ENCODE measurements at places on chromosomes 7 and 10.

DNA sequence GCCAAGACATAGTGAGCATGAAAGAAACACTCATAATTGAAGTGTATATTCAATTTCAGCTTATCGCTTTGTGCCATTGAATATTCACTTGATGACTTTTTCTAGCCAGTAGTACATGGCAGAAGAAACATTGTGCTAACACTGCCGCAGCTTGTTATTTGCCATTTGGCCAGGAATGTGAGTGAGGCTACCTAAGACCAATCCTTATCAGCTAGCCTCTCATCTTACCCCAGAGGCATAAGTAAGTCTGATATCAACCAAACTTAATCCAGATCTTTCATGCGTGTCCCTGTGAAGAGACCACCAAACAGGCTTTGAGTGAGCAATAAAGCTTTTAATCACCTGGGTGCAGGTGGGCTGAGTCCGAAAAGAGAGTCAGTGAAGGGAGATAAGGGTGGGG lies 586.0 kb upstream of the MBL2 start:
- DNase-seq: no peak

GRCh38 chr7:4814433-4814832 lies 39.0 kb downstream of the AP5Z1 start:
- DNase-seq: no peak

GRCh38 chr7:128115821-128116723 lies 84.8 kb upstream of the LRRC4 start:
- DNase-seq: no peak

GRCh38 chr7:135441791-135442190 lies 68.1 kb downstream of the CNOT4 start:
- peak; percentile 10 for DNase-seq

- DNase-seq: no peak
These were observed 29.6 kb upstream of the SOSTDC1 start for GRCh38 chr7:16494955-16495719.

DNA sequence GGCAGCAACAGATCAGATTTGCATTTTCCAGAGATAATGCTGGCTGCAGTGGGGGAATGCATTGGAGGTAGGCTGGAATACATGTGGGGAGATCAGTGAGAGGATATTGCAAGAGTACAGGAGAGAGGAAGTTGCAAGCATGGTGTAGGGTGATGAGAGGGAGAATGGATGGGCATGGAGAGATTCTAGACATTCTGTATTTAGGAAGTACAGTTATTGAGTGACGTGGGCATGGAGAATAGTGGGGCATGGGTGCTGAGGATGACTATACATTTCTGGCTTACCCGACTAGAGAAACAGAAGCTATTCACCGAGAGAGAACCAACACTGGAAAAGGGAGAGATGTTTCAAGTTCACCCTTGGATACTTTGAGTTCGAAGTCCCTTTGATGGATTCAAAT lies 116.9 kb upstream of the SVIL start:
- no peak for DNase-seq

DNA sequence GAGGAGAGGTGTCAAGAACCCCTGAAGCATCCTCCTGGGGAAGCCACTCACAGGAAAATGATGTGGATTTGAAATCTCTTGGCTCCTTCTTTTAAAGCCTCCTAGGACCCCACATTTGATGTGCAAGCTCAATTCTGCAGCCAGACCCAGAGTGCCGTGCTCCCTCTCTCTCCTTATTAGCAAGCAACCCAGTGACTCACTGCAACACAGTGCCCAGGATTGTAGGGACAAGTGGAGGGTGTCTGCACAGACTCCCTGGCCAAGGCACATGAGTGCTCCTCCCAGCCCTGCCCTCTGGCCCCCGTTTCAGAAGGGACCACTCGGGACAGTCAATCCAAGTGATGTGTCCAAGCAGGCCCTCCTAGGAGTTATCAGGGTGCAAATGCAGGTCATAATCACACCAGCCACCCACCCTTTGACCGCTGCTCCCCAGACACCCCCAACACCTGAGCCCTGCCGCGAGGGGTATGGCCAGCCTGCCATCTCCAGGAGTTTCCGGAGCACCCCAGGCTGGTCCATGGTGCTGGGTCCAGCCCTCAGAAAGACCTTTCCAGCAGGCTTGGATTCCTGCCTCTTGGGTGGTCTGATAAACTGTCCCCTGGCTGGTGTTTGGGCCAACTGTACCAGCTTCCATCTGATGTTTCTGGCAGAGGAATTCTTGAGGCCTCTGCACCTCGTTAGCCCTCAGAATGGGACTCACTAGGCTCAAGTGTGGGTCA lies 54.5 kb upstream of the CXCL12 start:
- DNase-seq: no peak

DNA sequence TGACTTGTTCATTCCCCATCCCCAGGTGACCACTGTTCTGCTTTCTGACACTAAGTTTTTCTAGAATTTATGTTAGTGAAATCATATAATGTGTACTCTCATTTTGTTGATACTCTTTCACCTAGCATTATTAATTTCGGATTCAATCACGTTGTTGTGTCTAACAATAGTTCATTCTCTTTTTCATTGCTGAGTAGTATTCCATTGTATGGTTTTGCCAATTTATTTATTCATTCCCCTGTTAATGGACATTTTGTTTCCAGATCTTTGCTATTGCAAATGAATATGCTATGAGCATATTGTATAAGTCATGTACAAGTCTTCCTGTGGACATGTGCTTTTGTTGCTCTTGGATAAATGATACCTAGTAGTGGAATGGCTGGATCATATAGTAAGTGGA lies 146.4 kb downstream of the FAM204A start:
- no peak for DNase-seq

GRCh38 chr10:79192677-79193003 lies 123.9 kb downstream of the ZMIZ1 start:
- no peak for DNase-seq

DNA sequence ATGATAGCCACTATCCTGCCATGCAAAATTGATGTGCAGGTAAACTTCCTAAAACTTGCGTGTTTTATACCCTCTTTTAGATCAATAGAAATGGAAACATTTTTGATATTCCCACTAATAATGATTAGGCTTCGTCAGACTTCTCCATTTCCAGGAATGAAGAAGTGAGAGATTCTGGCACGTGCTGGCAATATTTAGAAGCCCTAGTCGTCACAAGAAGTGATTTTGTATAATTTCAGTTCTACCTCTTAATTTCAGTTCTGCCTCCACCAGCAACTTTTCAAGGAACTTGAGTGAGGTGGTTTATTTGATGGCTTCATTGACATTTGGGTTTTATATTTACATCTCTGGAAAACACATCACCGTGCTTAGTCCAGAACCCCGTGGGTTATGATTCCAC lies 61.9 kb downstream of the MRC1 start:
- DNase-seq: no peak

GRCh38 chr10:26909753-26910152 lies 49.0 kb upstream of the ABI1 start:
- DNase-seq: no peak

DNA sequence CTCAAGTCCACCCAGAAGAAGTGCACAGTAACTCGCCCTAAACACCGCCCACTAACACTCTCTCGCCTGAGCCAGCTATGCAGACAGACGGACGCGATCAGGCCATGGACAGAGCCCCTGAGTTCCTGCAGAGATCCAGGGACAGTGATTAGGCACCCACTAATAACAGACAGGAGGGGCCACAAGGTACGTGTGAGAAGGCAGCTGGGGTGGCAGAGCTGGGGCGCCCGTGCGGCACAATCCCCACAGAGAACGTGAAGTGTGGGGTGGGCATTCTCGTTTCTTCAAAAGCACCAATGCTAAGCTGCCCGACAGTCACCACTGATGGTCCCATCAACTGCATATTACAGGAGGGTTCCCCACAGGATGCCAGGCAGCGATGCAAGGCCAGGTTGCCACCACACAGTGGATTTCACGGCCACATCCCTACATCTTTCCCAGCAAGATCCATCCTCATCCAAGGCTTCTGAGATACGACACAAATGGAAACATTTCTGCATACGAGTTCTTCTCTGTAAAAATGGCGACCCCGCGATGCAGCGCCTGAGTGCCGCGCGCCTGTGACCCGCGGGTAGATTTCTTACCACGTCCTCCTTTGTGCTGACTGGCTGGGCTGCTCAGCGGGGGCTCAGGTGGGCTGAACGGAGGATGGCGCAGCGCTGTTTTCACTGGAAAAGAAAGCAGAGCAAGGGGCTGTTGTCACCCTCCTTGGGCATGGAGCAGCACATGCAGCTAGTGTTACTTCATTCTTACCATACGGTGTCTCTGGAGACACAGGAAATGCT lies 237.5 kb downstream of the TNS3 start:
- DNase-seq: no peak

DNA sequence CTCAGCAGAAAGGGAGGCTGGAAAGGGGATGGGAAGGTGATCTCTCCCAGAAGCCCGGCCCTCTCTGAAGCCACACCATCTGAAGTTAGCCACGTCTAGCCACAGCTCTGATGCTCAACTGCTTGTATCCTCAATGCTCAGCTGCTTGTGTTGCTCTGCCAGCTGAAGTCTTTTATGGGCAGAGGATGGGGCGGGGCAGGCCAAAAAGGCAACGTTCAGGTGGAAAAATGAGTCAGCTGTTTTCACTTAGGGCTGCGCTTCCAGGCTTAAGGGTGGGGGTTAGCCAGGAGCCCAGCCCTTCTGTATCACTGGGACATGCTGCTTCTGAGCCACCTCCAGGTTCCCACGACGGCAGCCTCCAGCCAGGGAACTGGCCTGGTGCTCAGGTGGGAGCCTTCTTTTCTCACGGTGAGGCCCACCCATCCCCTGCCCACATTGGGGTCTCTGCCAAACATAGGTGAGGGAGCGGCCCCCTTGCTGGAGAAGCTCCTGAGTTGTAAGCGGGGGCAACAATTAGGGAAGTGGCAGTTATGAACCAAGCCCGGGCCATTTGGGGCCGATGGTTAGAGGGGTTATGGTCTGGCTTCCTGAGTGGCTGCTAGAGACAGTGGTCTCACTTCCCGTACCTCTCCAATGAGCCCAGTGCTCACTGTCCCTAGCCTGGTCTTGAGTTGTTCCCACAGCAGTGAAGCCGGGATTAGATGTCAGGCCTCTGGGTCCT lies 44.9 kb upstream of the CNPY1 start:
- no peak for DNase-seq

- DNase-seq: no peak
These were observed 9.7 kb downstream of the RTKN2 start for GRCh38 chr10:62258926-62259325.

- DNase-seq: no peak
These were observed 4.1 kb upstream of the GTPBP4 start for GRCh38 chr10:983971-984655.

- DNase-seq: no peak
These were observed 7.1 kb upstream of the SEMA3E start for GRCh38 chr7:83655951-83656556.

- DNase-seq: peak; percentile 96
These were observed 380.3 kb upstream of the SEMA3C start for GRCh38 chr7:81298951-81299666.

- DNase-seq: no peak
These were observed 131.9 kb upstream of the PRR15 start for GRCh38 chr7:29431686-29432085.

GRCh38 chr10:60082744-60083344 lies 176.5 kb upstream of the CCDC6 start:
- DNase-seq: no peak

DNA sequence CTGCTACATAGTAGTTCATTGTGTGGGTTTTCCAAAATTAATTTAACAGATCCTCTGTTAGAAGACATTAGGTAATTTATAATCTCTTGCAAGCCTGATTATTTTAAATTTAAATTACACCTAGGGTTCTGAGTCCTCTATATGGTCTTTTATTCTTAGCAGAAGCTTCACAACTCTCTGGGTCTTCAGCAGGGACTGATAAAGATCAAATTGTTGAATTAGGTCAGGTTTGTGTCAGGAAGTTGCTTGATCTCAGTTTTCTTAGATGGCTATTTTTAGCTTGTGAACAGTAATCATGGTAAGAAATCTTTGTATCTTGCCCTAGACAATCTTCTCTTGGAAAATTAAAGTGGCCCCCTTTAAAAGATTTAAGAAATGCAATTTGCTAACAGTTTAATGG lies 183.1 kb upstream of the HDAC9 start:
- no peak for DNase-seq

DNA sequence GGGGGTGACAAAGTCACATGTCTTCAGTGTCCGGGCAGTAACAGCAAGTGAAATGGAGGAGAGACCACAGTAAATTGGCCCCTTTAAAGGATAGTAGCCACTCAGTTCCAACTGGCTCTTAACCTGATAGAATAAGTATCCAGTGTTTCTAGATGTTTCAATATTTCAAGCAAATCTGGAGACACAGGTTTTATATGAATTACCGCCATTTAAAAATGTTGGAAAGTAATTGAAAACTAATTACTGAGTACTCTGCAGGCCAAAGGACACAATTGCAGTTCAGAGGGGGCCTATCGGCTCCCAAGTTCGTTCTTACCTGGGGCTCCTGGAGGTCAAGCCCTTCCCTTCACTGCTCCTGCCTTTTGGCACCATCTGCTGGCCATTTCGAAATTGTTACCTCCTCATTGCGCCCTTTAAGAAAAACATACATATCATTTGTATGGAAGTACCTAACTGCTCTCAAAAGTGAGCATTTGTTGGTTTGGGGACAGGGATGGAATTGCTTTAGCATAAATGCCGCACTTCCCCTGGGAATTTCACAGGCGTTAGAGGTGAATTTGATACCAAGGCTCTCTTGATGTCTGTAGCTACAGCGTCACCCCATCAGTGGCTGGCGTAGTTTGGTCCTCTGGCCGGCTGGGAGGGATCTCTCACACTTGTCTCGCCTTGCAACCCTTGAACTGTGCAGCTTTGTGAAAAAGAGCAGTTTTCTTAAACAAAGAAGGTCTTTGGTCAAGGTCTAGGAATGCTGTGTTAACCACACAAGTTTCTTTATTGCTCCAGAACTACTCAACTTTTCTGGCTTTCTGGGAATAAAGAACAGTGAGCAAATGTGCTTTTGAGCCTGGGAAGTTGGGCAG lies 220.0 kb downstream of the ARHGAP21 start:
- no peak for DNase-seq

DNA sequence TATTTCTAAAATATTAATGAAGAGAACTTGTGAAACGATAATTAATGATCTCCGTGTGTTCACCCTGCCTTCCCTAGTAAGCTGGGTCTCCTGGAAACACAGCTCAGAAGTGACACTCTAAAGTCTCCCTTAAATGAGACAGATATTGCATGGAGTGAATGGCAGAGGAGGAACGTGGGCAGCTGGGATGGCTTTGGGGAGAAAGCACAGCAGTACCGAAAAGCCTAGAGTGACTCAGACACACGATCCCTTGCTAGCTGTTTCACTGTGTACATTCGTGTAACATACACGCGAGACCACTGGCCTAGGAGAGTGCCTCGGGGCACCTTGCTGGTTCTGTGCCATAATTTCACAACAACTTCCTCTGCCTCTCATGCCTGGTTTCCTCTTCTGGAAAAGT lies 199.9 kb upstream of the TCERG1L start:
- no peak for DNase-seq

All from skeletal muscle cell (primary cell).